Glutamatergic neuron (in vitro differentiated cells): ENCODE measurements at places on chromosomes 12 and 14.
A peak's percentile ranks its signal among the peaks of the same experiment; 100 is the strongest.

GRCh38 chr12:52062167-52063081 lies 7.4 kb upstream of the ATG101 start:
- H3K4me1 ChIP-seq: peaks cover 14% of the 10 kb centered on the region
- no peaks in the 10 kb centered on the region for H3K36me3 ChIP-seq
- peaks cover 5% of the 10 kb centered on the region for H3K27me3 ChIP-seq
- H3K27ac ChIP-seq: no peak overlapping the region
- H3K4me3 ChIP-seq: no peak overlapping the region

- H3K27me3 ChIP-seq: peaks cover 4% of the 10 kb centered on the region
- H3K27ac ChIP-seq: peak overlapping the region; percentile 90
- peaks cover 7% of the 10 kb centered on the region for H3K36me3 ChIP-seq
These were observed 5.0 kb downstream of the CREBL2 start for GRCh38 chr12:12616512-12617310.

DNA sequence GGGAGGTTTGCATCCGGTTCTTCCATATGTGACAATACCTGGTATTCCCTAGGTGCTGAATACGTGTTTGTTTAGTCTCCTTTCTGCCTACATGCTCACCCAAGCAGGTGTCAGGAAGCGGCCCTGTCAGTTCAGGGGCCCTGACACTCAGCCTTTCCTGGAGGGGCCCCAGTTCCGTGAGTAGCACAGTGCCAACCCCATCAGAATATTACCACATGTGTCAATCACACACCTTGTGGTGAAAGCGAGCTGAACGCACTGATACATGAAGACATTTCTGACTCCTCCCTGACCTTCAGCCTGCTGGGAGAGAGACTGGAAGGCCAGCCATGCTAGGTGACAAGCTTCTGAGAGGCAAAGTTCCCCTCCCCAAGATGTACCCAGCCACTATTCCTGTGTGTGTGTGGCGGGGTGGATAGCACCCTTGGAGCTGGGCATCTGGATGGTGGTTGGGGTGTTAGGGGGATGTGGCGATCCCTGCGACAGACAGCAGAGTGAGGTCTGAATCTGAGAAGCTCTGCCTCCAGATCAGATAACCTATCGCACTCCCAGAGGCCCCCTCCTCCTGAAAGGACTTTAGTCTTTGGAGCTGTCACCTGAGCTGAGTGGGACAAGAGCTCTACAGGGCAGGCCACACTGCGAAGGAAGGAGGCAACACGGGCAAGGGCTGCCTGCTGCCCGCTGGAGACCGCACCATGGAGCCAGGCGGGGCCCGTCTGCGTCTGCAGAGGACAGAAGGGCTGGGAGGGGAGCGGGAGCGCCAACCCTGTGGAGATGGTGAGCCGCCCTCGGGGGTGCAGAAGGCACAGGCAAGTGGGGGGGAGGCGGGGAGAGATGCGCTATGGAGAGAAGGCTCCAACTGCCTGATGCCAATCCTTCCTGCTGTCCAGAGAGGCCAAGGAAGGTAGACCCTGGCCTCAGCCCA lies at the start of gene SOAT2:
Gene SOAT2, plus strand, starts transcription at position 604 of the 925 bp plus-strand sequence. Its CDS starts 92 bp downstream, at position 696.
- no peak within 1 kb of the TSS for H3K27ac ChIP-seq
- DNase-seq: no peak
- H3K4me3 ChIP-seq: no peak within 1 kb of the TSS
- peaks cover 13% of the 10 kb centered on the region for H3K27me3 ChIP-seq
- H3K36me3 ChIP-seq: no peaks in the 10 kb centered on the region

DNA sequence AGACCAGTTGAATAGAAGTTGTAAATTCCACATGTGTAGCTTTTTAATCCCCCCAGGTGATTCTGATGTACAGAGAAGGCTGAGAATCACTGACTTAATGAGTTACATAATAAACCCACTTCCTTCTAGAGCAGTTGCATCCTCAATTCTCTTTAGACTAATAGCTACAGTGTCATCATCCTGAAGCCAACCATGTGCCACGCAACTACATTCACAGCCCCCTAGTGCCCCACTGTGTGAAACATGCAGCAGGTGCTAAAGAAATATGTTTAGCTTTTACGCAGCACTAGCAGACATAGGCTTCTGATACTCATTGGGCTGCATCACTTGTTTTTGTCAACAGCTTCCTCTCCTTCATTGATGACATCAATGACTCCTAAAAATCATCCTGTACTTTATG lies 1168.3 kb downstream of the BCL11B start:
- no peaks in the 10 kb centered on the region for H3K36me3 ChIP-seq
- no peak overlapping the region for H3K4me3 ChIP-seq
- no peak overlapping the region for H3K27ac ChIP-seq
- no peak for DNase-seq
- H3K27me3 ChIP-seq: no peaks in the 10 kb centered on the region
- H3K4me1 ChIP-seq: no peaks in the 10 kb centered on the region
